ENCODE measurements at places on chromosomes 12 and 14. TPM values are rescaled to one million over a fixed set of nuclear protein-coding genes. Genes with fewer than 3 reads are reported as not detected.

DNA sequence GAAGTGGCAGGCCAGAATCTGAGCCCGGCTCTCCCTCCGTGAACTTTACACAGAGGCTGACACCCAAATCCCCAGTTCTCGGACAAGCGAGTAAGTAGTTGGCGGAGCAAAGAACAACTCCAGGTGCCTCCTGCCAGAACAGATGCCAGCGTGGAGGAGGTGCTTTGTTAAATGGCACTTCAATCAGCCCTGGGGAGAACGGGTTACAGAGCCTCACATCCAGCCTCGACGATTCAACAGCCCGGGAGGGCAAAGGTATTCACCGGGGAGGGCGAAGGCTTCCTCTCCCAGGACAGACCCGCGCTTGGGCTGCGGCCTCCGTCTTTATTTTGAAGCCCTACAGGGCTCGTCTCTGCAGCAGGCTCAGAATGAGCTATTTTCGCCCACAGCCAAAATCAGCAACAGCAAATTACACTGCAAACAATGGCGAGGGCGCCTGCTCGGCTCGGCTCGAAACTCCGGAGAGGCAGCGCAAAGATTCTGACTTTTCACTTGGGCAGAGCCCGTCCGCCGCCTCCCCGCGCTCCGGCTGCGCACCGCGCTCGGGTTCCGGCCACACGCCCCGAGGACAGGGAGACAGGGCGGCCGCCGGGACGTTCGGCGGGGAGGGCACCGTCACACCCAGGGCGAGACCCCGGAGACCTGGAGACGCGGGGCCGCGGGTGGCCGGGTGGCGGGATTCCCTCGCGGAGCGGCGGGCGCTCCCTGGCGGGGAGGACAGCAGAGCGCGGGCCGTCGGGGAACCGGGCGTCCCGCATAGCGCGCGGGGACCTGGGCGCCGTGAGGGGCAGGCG, 811 bp downstream of the TMCC3 start:
- peak overlapping the region; percentile 76 for H3K27ac ChIP-seq
- no peaks in the 10 kb centered on the region for H3K27me3 ChIP-seq
- H3K4me3 ChIP-seq: peak overlapping the region; percentile 76
- H3K4me1 ChIP-seq: peaks cover 17% of the 10 kb centered on the region

LMO3 gene
- total RNA-seq: 13.6 TPM

NAA25 gene
- total RNA-seq: 23.4 TPM

GRCh38 chr12:12926571-12927071, 25.3 kb downstream of the GPRC5D start:
- H3K36me3 ChIP-seq: no peaks in the 10 kb centered on the region
- no peak overlapping the region for H3K27ac ChIP-seq
- DNase-seq: no peak
- H3K27me3 ChIP-seq: no peaks in the 10 kb centered on the region
- H3K4me3 ChIP-seq: no peak overlapping the region
- H3K4me1 ChIP-seq: peaks cover 4% of the 10 kb centered on the region

DNA sequence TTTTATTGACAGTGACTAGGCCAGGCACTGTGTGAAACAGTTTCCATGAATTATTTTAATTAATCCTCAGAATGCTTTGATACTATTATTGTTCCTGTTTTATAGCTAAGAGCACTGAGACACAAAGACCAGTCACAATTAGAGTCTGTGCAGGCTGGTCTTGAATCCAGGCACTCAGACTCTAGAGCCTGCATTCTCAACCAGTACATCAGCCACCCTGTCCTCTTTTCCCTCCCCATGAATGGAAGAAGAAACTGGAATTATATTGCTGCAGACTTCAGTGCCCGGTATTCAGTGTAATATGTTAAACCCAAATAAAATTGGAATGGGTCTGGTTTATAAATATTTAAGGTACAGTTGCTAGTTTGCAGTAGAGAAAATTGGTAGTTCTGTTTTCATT, 303.0 kb upstream of the RGS6 start:
- H3K4me1 ChIP-seq: no peaks in the 10 kb centered on the region
- no peak overlapping the region for H3K27ac ChIP-seq
- DNase-seq: no peak
- no peaks in the 10 kb centered on the region for H3K27me3 ChIP-seq
- H3K36me3 ChIP-seq: no peaks in the 10 kb centered on the region

KLRC2 gene
- total RNA-seq: not detected

Data from adrenal gland (tissue), 19 donors.